ENCODE measurements at places on chromosomes 6 and 20. TPM values are rescaled to one million over a fixed set of nuclear protein-coding genes. Genes with fewer than 3 reads are reported as not detected.

The CGAS gene
- polyA plus RNA-seq = 2.8 TPM

The LPA gene
- 0.06 TPM for polyA plus RNA-seq

The MOG gene
- polyA plus RNA-seq = 0.04 TPM

The EYA2 gene
- 0.72 TPM for polyA plus RNA-seq

The BANF2 gene
- not detected for polyA plus RNA-seq

The C20orf202 gene
- 4.7 TPM for polyA plus RNA-seq

The CCN5 gene
- 0.09 TPM for polyA plus RNA-seq

The EPB41L1 gene
- 27.5 TPM for polyA plus RNA-seq

The CDH26 gene
- 1.3 TPM for polyA plus RNA-seq

The ECT2L gene
- polyA plus RNA-seq = 0.13 TPM

The PTPRK gene
- polyA plus RNA-seq = 65.4 TPM

The GATA5 gene
- 40.9 TPM for polyA plus RNA-seq

The CCHCR1 gene
- polyA plus RNA-seq = 17.4 TPM

The OR12D3 gene
- polyA plus RNA-seq = not detected

The TGM2 gene
- 334 TPM for polyA plus RNA-seq

The SLC35D3 gene
- polyA plus RNA-seq = 0.49 TPM

The PRND gene
- polyA plus RNA-seq = 4.2 TPM

The GSTA1 gene
- polyA plus RNA-seq = 311 TPM

The NKX2-2 gene
- polyA plus RNA-seq = 4.1 TPM

The TNXB gene
- polyA plus RNA-seq = 17.5 TPM

The LRRC73 gene
- 0.49 TPM for polyA plus RNA-seq

The BPIFB1 gene
- polyA plus RNA-seq = not detected

The ATAT1 gene
- polyA plus RNA-seq = 36.6 TPM

The ADGRF4 gene
- 1.2 TPM for polyA plus RNA-seq

The ANKRD66 gene
- not detected for polyA plus RNA-seq

The SEL1L2 gene
- not detected for polyA plus RNA-seq

The DNAAF9 gene
- polyA plus RNA-seq = 12.9 TPM

The APOBEC2 gene
- polyA plus RNA-seq = 5.6 TPM

The BTBD3 gene
- 51.0 TPM for polyA plus RNA-seq

The TINAG gene
- polyA plus RNA-seq = 23.7 TPM

The ZNF391 gene
- 4.2 TPM for polyA plus RNA-seq

The CLVS2 gene
- polyA plus RNA-seq = 0.70 TPM

The NELFE gene
- polyA plus RNA-seq = 77.7 TPM

The BMP6 gene
- 1.5 TPM for polyA plus RNA-seq

The HLA-DPB1 gene
- 75.0 TPM for polyA plus RNA-seq

The PRPH2 gene
- polyA plus RNA-seq = 1.5 TPM

The L3MBTL3 gene
- polyA plus RNA-seq = 9.1 TPM

The FAM162B gene
- 0.73 TPM for polyA plus RNA-seq

The DPPA5 gene
- polyA plus RNA-seq = not detected

The ADNP gene
- 70.7 TPM for polyA plus RNA-seq

The MSH5 gene
- 51.0 TPM for polyA plus RNA-seq

The SPAG4 gene
- 1.5 TPM for polyA plus RNA-seq

The EIF2S2 gene
- 50.0 TPM for polyA plus RNA-seq

The AVP gene
- polyA plus RNA-seq = 0.49 TPM

The TCF21 gene
- 11.5 TPM for polyA plus RNA-seq

The DACT2 gene
- 6.4 TPM for polyA plus RNA-seq

The DEFB132 gene
- not detected for polyA plus RNA-seq

The CABLES2 gene
- polyA plus RNA-seq = 7.1 TPM

Measured in large intestine (tissue), 12 donors.